ENCODE measurements at places on chromosomes 4 and X.

DNA sequence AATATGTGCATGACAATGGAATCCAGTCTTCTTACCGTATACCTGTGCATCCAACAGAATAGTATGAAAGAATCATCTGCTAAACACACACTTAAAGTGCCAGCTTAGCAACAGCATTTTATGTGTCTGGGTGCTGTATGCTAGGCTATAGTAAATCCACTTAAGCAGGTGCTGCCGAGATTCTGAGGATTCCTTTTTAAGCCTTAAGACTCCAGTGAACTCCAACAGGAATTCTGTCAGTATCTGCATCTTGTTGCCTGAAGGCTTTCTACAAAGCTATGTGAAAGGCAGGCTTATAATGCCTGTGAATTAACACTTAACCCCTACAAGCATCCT is 1076.4 kb upstream of the PABPC4L start:
- no peak for DNase-seq

DNA sequence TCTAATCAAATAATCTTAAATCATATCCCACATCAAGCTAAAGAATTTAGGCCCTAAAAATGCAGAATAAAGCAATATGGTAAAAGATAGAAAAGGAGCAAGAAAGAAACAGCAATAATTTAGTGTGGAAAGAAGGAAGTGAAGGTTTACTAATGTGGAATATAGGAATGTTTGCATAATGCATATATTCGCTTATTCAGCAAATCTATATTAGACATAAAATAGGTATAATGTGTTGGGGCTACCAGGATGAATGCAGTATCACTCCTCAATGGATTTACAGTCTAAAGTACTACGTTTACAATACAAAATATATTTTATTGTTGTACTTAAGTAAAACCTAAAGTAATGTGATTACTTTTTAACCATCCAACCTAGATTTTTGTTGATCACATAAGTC is 4.7 kb downstream of the CENPE start:
- no peak for DNase-seq

GRCh38 chr4:37976991-37977470 is 16.8 kb downstream of the PTTG2 start:
- peak; percentile 32 for DNase-seq

GRCh38 chr4:508675-509638 is 9.9 kb downstream of the PIGG start:
- DNase-seq, result no peak

GRCh38 chr4:142824368-142824767 is 21.7 kb downstream of the INPP4B start:
- no peak for DNase-seq

Measured in GM04504 (cell line).